ENCODE measurements at places on chromosomes 11 and 22. TPM values are rescaled to one million over a fixed set of nuclear protein-coding genes. Genes with fewer than 3 reads are reported as not detected.

Gene LRRC56
- total RNA-seq = 0.54 TPM

Gene MUC5AC
- 1.4 TPM for total RNA-seq

Gene PRG3
- not detected for total RNA-seq

Gene PRR14L
- total RNA-seq = 5.4 TPM

Gene MRGPRF
- 0.12 TPM for total RNA-seq

Gene CST6
- total RNA-seq = not detected

Gene PATE2
- total RNA-seq = not detected

Gene CRYAB
- total RNA-seq = 23.1 TPM

Gene ASCL2
- total RNA-seq = not detected

Gene H19
- total RNA-seq = 10.4 TPM

Gene BIK
- 2.1 TPM for total RNA-seq

Gene LARGE2
- total RNA-seq = 1.6 TPM

Gene KCNE3
- total RNA-seq = not detected

Gene TMEM80
- total RNA-seq = 12.4 TPM

Gene ST14
- total RNA-seq = 0.10 TPM

Gene CYTH4
- 0.56 TPM for total RNA-seq

Gene OR51B5
- 0.13 TPM for total RNA-seq

Gene SPTBN2
- 8.7 TPM for total RNA-seq

Gene ADAMTS8
- 1.1 TPM for total RNA-seq

Gene FJX1
- total RNA-seq = 36.0 TPM

Gene MMP7
- total RNA-seq = 22.1 TPM

Gene NRGN
- 9.7 TPM for total RNA-seq

Gene OR5T2
- not detected for total RNA-seq

Gene MPZL2
- total RNA-seq = not detected

Gene MCHR1
- not detected for total RNA-seq

Gene MS4A3
- not detected for total RNA-seq

Gene SNX32
- total RNA-seq = 0.09 TPM
